ENCODE measurements at places on chromosomes 13 and 19.

DNA sequence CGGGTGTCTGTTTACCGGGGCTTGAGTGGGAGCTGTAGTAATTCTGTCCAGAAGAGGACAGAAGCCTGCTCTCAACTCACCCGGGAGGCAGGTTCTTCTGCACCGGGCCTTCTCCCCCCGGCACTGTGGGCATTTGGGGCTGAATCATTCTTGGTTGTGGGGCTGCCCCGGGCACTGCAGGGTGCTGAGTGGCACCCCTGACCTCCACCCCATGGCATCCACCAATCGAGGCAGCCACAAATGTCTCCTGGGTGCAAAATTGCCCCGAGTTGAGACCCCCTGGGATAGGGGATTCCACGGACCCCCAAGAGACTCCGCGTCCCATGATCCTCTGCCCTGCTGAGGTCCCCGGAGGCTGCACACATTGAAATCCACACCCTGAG is 68.8 kb downstream of the GNG7 start:
- no peak for DNase-seq

DNA sequence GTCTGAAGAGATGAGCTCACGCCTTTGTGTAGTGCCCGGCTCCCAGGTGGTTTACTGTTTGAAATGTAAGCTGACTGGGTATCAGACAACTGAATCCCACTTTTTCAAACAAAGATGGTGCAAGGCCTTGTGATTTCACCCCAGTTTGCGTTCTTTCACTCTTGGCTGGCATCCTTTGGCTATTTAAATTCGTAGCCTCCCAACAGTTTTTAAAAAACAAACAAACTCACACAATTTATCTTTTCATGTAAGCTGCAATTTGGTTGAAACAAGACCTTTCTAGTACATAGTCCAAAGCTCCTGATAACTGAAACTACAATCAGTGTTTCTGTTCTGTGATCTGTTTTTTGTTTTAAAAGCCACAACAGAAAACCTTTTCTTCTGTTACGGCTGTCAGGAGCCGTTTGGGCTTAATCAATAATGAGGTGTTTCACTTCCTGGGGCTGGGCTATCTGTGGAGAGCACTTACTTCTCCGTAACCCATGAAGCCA is 65.1 kb upstream of the NPAS1 start:
- DNase-seq: no peak

DNA sequence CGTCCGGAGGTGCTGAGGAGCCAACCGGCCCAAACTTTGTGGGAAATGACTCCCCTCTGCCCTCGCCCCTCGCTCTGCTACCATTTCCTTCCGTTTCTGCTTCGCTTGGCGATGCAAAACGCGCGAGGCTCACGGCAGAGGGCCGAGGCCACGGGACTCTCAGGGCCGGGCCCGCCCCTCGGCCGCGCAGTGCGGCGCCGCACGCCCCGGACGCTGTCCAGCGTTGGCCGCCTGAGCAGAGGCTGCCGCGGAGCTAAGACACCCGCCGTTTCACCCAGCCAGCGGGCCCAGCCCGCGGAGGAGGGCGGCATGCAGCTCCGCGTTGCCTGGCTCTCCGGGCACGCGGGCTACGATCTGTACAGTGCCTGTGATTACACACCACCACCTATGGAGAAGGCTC is 2.1 kb upstream of the ZNF578 start:
- DNase-seq: no peak

GRCh38 chr13:69565334-69565733 is 542.3 kb upstream of the ATXN8OS start:
- DNase-seq: no peak

DNA sequence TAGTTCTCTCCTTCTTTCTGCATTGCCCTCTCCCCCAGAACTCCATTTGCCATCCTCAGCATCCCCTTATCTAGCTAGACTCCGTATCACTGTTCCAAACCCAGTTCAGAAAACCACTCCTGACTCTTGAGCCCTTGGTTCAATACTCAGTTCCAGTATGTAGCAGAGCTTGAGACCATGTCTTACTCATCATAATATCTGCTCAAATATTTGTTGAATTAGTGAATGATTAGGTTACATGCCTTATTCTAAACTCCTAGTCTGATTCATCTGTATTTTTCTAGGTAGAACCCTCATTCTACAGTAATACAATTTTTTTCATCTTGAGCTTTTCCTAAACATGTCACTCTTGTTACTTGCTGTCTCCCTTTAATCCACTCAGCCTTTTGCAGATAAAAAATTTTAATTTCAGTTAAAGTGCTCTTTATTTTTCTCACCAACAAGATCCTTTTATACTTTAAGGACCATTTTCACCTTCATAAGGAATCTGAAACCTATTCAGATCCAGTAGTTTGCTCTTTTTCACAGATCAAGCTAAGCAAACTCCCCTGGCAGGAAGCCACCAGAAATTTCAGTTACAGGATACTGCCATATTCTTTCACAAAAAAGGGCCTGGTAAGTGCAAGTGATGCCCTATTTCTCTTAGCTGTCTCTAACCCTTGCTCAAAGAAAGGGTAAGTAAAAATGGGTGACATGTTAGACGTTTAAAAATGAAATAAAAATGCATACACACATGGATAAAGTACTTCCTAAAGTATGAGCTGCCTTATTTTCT is 23.1 kb upstream of the INTS6 start:
- DNase-seq: no peak

DNA sequence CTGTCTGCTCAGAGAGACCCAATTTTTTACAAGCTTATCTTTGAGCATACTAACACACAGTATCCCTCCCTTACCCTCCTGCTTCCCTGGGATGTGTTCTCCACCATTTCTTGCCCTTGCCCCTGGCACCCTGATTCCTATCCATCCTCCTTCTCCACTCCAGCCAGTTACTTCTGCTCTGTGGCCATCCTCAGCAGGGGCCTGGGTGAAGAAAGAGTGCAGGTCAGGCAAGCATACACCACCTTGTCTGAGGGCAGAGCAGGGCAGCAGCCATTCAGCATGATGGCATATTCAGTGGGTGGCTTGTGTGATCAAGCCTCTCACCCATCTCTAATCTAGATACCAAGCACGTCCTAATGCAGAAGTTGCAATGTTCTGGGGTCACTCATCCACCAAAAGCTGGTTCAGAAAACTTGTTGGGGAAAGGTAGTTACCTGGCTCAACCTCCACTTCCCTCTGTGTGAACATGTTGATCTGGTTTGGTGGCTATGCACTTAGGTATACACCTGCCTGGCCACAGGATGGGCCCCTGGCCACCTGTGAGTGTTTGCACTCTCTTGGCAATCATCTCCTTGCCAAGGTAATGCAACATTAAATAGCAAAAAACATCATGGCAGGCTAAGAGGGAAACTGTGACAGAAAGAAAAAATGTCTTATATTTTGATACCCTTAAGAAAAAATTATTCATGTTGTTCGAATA is 900.3 kb upstream of the MIR17HG start:
- DNase-seq: no peak

DNA sequence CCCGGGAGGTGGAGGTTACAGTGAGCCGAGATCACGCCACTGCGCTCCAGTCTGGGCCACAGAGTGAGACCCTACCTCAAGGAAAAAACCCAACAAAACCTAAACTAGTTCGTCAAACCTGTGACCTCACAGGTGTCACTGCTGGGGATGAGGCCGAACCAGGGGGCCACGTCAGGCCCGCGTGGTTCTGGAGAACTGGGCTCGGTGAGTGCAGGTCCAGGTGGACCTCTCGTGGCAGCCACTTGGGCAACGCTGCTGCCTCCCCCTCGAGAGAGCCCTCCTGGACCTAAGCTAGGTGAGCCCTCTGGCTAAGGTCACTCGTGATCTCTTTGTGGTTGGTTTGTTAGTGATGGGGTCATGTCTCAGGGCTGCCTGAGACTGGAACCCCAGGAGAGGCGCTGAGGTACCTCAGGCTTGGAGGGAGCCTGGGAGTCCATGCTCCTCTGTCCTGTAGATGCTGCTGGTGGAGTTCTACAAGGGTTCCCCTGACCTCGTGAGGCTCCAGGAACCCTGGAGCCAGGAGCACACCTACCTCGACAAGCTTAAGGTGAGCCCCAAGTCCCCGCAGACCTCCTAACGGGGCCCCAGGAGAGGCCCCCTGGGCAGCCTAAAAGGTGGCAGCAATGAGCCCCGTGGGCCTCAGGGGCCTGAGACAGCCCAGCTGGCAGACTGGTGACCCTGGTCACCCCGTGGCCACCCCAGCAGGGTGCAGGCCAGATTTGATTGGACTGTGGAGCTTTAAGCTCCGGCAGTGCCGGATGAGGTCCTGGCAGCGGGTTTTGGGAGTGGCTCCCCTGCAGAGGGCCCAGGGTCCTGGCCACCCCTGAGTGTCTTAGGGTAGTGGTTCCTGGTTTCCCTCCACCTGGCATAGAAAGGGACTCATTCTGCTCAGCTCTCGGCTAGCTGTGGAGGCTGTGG is 15.6 kb downstream of the MPND start:
- no peak for DNase-seq

DNA sequence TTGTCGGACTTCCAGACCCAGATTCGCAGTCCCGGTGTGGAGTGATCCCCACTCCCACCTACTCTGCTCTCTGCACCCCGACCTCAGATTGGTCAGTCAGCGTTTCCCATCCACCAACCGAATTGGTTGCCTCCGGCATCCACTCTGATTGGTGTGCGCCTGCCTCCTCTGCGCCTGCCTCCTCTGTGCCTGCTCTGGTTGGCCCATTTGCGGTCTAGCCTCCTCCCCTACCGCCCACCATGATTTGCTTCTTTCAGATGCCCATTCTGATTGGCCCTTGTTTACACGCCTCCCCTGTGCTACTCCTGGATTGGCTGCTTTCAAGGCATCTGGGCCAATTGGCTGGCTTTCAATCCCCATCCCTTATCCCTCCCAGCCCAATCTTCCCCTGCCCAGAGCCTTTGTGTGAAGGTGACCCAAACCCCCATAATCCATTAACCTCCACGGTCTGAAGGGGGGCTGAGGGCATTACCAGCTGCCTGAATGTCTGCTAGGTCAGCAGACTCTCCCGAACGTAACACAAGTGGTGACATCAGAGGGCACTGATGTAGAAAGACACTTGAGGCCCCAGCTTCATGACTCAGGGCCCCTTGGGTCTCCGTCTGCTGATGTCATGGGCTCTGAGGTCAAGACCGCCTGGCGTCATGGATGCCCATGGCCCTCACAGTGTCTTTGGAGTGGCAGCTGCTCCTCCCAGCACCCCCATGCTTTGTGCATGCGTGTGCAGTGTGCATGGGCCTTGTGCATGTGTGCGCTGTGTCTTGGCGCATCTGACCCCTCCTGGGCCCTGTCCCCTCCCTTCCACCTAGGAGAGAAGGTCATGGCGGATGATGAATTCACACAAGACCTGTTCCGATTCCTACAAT is 80.4 kb downstream of the MAP4K1 start:
- no peak for DNase-seq

GRCh38 chr13:46544208-46544607 is 8.8 kb upstream of the LRCH1 start:
- no peak for DNase-seq

DNA sequence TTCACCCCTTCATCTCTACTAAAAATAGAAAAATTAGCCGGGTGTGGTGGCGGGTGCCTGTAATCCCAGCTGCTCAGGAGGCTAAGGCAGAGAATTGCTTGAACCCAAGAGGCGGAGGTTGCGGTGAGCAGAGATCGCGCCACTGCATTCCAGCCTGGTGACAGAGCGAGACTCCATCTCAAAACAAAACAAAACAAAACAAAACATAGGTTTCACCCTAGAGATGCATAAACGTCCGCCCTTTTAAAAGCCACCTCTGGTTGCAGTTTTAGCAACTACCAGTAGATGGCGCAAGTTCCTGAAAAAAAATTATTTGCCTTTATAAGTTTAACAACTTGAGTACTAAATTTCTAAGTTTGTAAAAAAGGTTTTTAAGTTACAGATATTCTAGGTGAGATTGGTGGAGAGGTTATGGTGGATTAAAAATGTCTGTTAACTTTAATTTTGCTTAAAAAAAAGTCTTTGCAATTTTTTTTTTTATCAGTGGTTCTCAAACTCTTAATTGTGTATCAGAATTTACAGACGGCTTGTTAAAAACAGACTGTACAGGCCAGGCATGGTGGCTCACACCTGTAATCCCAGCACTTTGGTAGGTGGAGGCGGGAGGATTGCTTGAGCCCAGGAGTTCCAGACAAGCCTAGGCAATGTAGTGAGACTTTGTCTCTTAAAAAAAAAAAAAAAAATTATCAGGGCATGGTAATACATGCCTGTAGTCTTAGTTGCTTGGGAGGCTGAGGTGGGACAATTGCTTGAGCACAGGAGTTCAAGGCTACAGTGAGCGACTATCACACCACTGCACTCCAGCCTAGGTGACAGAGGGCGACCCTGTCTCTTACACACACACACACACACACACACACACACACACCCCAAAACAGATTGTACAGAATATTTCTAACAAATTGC is 42.1 kb downstream of the NAA16 start:
- peak; percentile 12 for DNase-seq

DNA sequence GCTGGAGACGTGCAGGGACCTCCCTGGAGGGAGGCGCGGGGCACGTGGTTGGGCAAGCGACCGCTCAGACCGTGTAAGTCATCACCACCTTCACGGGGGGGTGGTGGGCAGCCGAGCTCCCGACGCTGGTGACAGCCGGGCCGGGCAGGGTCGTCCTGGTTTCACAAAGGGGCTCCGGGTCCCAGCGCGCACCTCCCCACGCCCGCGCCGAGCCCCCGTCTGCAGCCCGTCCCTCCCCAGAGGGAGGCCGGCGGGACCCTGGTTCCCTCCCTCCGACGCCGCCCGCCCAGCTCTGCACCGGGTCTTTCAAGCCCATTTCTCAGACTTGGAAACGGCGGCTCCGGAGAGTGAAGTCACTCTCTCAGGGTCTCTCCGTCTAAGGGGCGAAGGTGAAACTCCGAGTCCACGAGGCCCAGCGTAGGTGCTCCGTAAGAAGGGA is 729 bp upstream of the ARID3A start:
- peak; percentile 74 for DNase-seq

DNA sequence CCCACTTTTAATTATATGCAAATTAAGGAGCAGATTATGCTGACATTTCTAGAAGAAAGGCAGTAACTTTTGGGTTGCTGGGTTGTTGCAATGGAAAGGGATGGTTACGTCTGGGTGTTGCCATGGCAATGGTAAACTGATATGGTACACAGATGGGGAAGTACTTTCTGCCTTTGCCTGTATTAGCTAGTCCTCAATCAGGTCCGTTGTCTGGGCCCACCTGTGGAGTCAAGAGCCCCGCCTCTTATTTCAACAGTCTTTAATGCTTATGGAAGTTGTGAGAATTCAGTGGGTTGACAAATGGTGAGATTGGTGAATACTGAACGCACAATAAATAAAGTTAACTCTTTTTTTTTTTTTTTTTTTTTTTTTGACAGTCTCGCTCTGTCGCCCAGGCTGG is 30.6 kb upstream of the DPP9 start:
- DNase-seq: no peak

DNA sequence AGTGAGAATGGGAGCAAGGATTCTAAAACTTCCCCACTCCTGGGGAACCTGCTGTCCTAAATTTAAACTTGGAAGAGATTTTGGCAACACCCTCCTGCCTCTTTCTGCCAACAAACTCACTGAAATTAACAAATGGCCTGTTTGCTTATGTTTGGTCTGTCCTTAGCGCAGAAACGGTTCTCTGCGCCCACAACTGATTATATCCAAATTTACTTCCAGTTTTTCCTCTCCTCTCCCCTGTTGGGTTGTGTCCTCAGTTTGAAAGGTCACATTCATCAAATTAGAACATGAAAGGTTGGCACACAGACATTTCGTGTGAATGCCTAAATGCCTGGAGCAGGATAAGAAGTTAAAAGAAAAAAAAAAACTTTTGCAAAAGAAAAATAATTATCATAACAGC is 56.4 kb upstream of the MRI1 start:
- no peak for DNase-seq

Data from COR-L47 (cell line).